ENCODE measurements at places on chromosomes 5 and 9.

GRCh38 chr5:9104571-9105339, 441.1 kb downstream of the SEMA5A start:
- no peak for DNase-seq

GRCh38 chr9:23598994-23599393, 227.0 kb downstream of the ELAVL2 start:
- DNase-seq, result no peak

GRCh38 chr5:80277191-80277590, 21.3 kb upstream of the SERINC5 start:
- DNase-seq, result no peak

- DNase-seq, result no peak
These were observed 15.4 kb upstream of the C5orf47 start for GRCh38 chr5:173973616-173973969.

- peak; percentile 57 for DNase-seq
These were observed at the start of gene ANXA2R for GRCh38 chr5:43040287-43041098. TSS of gene ANXA2R (minus strand) at chr5:43040319. CDS start at chr5:43040046, 273 bp downstream.

- DNase-seq, result no peak
These were observed 104.0 kb upstream of the ZNF366 start for GRCh38 chr5:72611118-72611730.

DNA sequence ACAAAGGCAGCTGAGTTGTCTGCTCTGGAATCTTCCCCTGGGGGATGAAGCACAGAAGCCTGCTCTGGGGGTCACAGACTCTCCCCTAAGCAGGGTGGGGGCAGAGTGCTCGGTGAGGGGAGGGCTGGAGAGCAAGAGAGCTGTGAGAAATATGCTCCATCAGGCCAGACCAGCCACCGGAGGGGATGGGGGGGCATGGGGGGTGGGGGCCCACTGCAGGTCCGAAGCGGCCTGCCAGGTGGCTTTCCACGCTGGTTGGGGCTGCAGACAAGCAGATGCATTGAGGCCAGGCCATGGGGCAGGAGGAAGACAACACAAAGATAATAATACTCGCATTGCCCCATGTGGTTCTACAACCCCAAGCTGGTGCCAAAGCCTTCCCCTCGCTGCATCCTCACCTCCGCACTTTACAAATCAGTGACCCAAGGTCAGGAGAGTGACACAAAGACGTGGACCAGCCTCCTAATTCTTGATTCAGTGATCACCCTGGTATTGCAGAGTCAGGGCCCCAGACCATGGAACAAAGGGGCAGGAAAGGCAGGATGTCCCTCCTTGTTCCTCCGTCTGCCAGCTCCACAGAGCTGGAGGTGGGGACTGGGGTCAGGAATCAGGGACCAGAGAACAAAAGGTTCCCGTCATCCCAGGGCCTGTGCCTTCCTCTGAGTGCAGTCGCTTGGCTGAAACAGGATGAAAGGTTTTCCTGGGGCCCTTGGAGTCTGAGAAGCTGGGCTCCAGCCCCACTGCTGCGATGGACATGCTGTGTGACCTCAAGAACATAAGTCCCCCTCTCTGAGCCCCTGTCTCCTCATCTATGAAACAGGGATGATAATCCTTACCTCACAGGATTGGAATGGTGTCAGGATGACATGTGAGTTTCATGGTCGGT, 37.2 kb upstream of the GABRP start:
- DNase-seq, result no peak

GRCh38 chr5:113204525-113205161, 228.0 kb downstream of the DCP2 start:
- DNase-seq, result no peak

DNA sequence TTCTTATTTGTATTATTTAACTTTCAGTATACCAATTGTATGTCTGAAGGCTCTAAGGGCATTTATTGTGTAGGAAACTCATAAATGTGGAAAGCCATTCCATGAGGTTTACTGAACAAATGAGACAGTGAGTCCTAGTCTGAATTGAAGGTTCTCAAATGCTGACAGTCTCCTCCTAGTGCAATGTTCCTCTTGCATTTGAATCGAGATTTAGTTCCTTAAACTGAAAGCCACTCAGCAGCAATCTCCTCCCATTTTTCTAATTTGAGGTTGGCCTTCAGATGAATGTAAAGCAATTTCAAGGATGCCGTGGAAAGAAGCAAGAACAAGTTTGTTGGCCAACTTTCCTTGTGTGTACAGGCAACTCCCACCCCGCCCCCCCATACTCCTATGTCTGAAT, 493.2 kb upstream of the KLF4 start:
- DNase-seq, result no peak

DNA sequence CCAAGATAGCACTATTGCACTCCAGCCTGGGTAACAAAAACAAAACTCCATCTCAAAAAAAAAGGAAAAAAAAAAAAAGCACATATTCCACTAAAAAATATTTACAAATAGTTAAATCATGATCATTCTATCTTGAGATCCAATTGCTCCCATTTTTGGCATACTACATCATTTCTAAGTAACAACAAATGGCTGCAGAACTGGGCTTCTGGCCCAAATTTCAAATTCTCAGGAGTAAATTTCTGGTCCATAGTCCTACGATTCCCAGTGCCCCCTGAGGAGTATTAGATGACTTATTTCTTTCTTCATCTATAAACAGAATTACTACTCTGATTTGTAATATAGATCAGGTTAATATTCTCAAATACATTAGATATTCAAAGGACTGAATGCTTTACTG, 62.1 kb downstream of the CEMIP2 start:
- DNase-seq, result no peak

DNA sequence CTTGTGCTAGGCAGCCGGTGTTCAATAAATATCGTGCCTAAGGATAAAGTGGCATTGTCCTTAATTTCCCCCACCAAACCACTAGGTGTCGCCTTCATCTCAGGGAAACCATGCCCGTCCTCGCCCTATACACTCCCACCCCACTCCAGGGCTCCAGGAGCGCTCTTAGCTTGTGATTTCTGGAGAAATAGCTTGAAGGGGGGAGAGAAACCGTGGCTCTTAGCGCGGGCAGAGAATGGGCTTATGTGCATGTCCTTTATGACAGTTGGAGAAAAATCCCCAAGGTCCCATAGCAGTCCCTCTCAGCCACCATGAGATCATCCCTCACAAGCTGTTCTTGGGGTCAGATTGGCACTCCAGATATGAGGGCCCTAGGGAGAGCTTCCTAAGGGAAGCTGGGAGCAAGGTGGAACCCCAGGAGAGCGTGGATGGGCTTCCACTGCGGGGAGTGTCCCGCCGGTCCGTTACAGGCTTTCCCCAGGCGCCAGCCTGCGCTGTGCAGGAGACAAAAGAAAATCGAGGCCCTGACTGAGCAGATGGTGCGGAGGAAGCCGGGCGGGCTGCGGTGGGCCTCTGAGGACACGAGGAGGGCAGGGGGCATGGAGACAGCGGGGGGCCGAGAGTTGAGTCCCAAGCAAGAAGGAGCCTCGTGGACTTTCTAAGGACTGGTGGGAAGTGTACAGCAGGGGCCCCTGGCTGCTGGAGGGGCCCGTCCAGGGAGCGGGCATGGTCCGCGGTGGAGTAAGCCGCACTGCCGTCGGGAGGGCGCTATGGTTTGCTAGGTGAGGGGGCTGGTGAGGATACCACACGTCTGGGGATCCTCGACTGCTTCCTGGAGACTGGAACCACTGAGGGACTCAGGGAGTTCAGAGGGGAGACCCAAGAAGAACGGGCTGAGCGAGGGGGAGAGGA, 750 bp upstream of the NPR2 start:
- peak; percentile 57 for DNase-seq

DNA sequence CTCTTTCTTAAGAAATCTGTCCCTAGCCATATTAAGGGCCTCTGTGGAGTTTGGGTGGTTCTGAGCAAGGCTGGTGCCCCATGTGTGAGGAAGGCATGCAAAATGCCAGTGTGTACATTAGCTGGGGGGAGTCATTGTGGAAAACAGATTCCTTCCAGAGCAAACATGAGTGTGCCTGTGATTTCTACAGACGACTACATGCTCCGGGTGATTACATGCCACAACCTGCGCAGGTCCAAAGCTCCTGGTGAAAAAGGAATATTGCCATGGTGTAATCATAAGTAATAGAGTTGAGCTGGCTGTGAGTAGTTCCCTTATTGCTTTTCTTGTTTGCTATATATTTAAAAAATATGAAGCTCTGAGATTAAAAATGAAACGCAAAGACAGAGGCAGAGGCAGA, 102.1 kb downstream of the ACER2 start:
- no peak for DNase-seq

DNA sequence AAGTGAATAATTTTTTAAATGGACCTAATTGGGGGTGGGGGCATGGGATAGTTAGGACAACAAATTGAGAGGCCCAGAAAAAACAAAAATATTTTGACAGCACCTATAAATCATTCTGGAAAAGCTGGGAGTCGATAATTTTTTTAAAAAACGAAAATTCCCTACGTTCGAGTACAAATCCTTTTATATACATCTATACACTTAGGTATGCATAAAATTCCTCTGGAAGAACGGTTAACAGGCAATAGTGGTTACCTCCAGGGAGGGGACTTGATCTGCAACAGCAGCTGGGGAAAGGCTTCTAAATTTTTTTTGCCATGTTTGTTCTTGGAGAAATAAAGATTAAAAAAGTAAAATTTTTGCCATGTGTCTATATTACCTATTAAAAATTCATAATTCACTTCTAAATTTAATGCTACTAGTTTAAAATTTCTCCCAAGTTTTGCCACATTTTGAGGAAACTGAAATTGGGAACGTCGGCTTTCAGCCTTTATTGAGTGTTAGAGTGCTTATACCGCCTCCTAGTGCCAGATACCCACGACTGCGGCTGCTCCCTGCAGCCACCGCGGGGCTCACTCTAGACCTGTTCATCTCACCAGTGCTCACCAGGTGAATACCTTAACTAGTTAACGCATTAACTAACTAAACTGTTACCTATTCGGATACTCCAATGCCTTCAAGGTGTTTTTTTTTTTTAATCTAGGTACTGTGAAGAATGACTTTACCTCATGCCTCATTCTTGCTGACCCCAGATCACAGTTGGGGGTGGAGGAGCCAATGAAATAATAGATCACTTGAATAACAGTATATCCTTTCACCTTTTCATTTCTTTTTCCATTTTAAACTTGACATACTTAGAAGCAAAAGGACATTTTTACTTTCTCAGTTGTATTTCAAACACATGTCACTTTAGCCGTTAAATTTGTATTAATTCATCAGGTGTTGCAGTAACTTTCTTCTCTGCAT, 1.8 kb upstream of the BHMT start:
- no peak for DNase-seq

DNA sequence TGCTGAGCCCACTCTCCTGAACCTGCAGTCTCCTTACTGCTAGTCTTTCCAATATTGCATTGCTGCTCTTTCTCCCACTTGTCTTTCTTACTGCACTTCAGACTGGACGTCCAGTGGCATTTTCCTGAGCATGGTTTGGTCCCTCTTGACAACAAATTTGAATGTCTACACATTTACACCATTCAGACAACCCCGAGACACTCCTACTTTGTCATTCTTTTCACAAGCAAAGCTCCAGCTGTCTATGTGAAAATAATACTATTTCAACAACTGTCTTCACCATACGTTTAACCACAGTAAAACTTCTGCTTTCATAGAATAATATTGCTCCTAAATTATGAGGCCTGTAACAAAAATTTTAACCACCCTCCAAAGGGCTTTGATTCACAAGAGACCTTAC, 10.4 kb upstream of the APTX start:
- no peak for DNase-seq

- DNase-seq, result no peak
These were observed 41.9 kb upstream of the ITGA2 start for GRCh38 chr5:52947208-52947607.

DNA sequence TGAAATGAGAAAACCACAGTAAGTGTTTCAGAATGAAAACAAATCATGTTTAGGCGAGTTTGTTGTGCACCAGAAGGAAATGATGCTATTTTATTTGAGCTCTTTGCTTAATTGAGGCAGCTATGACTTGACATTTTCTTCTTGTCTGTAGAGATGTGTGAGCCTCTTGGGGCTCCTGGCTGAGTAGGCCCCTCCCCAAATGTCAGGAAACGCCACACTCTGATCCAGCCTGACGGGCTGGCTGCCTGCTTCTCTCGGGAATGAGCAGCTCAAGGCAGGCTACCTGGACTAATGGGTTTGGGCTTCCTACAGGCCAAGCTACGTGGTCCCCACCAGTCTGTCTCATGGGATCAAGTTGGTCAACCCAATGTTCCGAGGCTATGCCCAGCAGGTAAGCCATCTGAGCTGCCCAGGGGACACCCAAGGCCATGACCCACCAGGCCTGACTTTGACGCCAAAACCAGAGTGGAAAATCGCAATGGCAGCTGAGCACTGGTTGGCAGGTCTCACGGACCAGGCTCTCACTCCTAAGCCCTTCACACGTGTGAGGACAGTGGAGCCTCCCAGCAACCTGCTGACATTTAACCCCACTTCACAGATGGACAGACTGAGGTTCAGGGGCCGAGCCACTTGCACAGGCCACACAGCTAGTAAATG, 29.9 kb downstream of the USP20 start:
- no peak for DNase-seq

DNA sequence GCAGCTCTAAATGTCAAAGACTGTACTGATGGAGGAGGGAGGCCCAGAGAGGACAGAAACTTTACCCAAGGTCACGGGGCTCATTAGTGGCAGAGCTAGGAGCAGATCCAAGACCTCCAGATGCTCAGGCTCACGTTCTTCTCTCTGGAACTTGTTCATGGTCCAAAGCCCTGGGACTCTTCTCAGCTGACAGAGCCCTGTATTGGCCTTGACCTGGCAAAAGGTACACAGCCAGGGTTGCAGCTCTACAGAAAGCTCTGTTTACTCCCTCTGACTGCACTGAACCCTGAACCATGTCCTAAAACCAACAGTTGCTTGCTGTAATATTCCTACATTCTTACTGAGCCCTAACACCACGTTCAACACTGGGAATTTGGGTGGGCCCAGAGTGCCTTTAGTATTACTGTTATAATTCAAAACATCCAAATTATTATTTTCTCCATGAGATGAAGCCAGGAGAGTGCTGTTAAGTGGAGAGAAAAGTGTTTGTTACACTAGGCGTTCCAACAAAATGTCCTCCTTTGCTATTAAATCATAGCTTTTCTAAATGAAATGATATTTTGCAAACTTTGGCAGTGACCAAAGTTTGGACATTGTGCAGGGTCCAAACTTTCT, 602.4 kb upstream of the CLINT1 start:
- no peak for DNase-seq

GRCh38 chr5:43469671-43470391, 13.8 kb downstream of the TMEM267 start:
- DNase-seq, result no peak

GRCh38 chr9:2597483-2597882, 24.1 kb upstream of the VLDLR start:
- DNase-seq, result no peak

DNA sequence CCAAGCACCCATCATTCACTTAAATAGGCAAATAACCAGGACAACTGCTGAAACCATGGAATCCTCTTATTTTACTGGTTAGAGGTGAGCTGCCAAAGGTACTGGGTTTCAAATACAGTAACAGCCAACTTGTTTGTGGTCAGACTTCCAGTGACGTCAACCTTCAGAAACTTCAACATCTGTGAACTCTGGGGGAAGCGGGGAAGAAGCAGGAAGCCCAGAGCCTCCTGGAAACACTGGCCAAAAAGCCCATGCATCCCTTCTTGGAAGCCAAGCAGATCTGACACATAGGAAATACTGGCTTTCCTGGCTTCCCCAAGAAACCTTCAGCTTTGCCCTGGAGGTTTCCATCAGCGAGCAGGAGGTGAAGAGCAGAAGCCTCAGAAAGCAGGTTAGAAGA, 4.9 kb upstream of the FRRS1L start:
- DNase-seq, result no peak

Measured in HS-27A (cell line).